ENCODE measurements at places on chromosomes 5 and 9.

DNA sequence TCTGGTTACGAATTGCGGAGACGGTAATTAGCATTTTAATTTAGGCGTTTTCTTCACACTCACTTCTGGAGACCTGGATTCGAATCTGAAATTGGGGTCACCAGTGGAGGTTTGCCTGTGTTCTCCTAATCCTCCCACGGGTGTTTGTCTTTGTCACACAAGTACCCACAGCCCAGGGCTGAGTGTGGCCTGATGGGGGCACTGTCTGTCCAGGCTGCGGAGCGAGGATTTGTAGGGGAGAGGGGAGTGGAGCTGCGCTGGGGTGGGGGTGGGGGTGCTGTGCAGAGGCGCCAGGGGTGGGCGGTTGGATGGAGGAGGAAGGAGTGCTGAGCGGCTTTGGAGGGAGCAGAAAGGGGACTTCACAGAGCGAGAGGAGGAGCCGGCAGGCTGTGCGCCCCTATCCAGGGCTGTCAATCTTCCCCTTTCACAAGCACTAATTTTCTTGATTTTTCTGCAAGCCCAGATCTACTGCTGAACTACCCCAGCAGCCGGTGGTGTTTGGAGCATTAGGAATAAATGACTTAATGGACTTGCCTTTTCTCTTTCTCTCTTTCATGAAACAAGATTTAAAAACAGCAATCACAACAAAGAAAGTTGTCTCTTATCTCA is 53.1 kb downstream of the TSPAN17 start:
- no peaks in the 10 kb centered on the region for H3K36me3 ChIP-seq
- H3K4me1 ChIP-seq: no peaks in the 10 kb centered on the region
- DNase-seq: peak; percentile 60
- no peak overlapping the region for H3K27ac ChIP-seq
- no peaks in the 10 kb centered on the region for H3K27me3 ChIP-seq

- no peaks in the 10 kb centered on the region for H3K4me1 ChIP-seq
- no peak overlapping the region for H3K27ac ChIP-seq
- H3K4me3 ChIP-seq: no peak overlapping the region
- H3K36me3 ChIP-seq: no peaks in the 10 kb centered on the region
- DNase-seq: no peak
Measured at GRCh38 chr9:6356904-6357303, 28.7 kb downstream of the TPD52L3 start.

DNA sequence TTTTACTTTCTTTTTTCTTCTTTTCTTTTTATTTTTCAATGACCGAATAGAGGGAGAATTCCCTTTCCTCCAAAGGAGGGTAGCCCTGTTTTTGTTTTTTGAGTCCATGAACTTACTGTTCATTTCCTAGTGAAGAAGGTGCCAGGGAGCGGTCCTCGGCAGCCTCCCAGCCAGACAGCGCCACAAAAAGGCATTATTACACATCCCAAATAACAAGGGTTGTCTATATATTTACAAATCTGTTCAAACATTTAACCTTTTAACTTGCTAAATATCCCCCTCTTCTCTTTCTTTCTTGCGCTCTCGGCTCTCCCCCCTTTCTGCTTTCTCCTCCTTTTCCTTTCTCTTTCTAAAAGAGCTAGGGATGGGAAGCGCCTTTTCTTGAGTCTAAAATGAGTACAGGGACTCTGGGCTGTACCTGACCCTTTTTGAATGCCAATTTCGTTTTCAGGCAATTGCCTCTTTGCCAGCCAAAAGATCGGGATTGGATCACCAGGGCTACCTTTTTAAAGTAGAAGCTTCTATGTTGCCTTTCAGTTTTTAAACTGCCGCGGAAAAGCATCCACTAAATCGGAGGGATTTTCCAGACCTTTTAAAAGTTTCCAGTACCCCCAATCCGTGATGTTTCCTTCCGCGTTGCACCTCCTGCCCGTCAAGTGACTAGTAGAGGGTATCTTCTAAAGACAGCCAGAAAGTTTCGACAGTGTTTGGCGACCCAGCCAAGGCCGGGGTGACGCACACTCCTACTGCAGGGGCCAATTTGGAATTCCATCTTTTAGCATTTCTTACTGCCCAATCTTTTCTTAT is 125.6 kb downstream of the TMEM161B start:
- H3K4me3 ChIP-seq: no peak overlapping the region
- no peak for DNase-seq
- no peak overlapping the region for H3K27ac ChIP-seq
- no peaks in the 10 kb centered on the region for H3K36me3 ChIP-seq

- H3K27ac ChIP-seq: no peak overlapping the region
- H3K36me3 ChIP-seq: no peaks in the 10 kb centered on the region
- no peaks in the 10 kb centered on the region for H3K4me1 ChIP-seq
Measured at GRCh38 chr5:82525626-82526025, 247.5 kb upstream of the RPS23 start.

- no peak overlapping the region for H3K4me3 ChIP-seq
- H3K4me1 ChIP-seq: no peaks in the 10 kb centered on the region
- DNase-seq: peak; percentile 56
- no peaks in the 10 kb centered on the region for H3K27me3 ChIP-seq
Measured at GRCh38 chr5:134070725-134071613, 43.5 kb upstream of the TCF7 start.

- no peak for DNase-seq
- H3K27ac ChIP-seq: no peak overlapping the region
- no peaks in the 10 kb centered on the region for H3K36me3 ChIP-seq
- no peaks in the 10 kb centered on the region for H3K27me3 ChIP-seq
- H3K4me3 ChIP-seq: no peak overlapping the region
Measured at GRCh38 chr5:33228149-33228548, 212.6 kb upstream of the TARS1 start.

GRCh38 chr9:115439641-115440040 is 321.7 kb upstream of the TNC start:
- H3K4me3 ChIP-seq: no peak overlapping the region
- H3K4me1 ChIP-seq: no peaks in the 10 kb centered on the region
- no peak for DNase-seq
- H3K36me3 ChIP-seq: no peaks in the 10 kb centered on the region

DNA sequence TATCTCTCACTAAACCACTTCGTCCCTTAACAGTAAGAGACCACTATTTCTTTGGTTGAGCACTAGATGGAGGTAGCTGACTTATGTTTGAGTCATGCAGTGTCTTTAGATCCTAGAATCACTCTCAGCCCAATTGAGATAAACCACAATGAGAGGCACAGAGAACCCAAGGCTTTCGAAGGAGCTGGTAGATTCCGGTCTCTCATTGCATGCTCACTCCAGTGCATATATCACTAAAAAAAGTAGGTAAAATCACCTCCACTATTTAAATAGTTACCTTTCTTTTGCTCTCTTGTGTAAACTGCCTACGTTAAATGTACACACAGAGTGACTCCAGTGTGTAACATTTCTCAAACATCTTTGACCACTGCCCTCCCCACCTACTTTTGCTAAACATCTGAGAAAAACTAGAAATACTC is 27.6 kb downstream of the ACTL7A start:
- no peak for DNase-seq
- H3K27me3 ChIP-seq: no peaks in the 10 kb centered on the region
- peaks cover 19% of the 10 kb centered on the region for H3K36me3 ChIP-seq
- no peak overlapping the region for H3K27ac ChIP-seq
- H3K4me3 ChIP-seq: no peak overlapping the region
- H3K4me1 ChIP-seq: no peaks in the 10 kb centered on the region

DNA sequence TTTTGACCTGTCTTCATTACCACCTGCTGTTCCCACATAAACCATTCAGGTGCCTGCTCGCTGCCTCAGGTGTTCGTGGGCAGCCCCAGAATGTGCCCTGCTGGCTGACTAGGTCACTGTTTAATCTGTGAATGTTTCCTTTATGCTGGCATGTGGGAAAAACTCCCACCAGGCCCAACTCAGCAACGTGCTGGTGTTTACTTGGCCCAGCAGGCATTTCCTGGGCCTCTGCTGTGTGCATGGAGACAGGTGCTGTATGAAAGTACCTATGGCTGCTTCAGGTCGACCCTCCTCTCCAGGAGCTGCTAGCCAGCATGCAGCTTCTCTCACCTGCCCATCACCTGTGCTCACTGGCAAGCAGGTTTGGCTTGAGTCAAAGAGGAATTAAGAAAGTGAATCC is 65.8 kb downstream of the RAD23B start:
- H3K4me1 ChIP-seq: no peaks in the 10 kb centered on the region
- H3K4me3 ChIP-seq: no peak overlapping the region
- no peaks in the 10 kb centered on the region for H3K27me3 ChIP-seq

GRCh38 chr9:2286825-2287455 is 271.8 kb downstream of the SMARCA2 start:
- no peak overlapping the region for H3K27ac ChIP-seq
- no peak overlapping the region for H3K4me3 ChIP-seq
- no peak for DNase-seq
- no peaks in the 10 kb centered on the region for H3K36me3 ChIP-seq

DNA sequence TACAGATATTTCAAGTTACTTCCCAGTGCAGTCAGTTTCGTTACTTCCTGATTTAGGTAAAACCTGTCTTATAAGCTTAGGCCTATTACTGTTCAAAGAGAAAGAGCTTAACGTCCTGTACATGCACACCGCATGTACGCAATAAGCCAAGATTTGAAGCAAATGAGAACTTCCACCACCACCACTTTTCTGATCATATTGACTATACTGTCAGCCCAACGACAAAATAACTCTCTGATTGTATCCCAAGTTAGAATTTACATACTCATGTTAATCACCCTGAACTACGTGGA is 5.1 kb downstream of the NFIB start:
- peaks cover 17% of the 10 kb centered on the region for H3K27me3 ChIP-seq
- no peak overlapping the region for H3K4me3 ChIP-seq
- H3K27ac ChIP-seq: no peak overlapping the region

- no peak overlapping the region for H3K27ac ChIP-seq
- H3K4me3 ChIP-seq: no peak overlapping the region
- no peaks in the 10 kb centered on the region for H3K36me3 ChIP-seq
- no peak for DNase-seq
- H3K27me3 ChIP-seq: no peaks in the 10 kb centered on the region
Measured at GRCh38 chr5:163770625-163771024, 265.2 kb downstream of the MAT2B start.

- no peaks in the 10 kb centered on the region for H3K4me1 ChIP-seq
- no peak overlapping the region for H3K4me3 ChIP-seq
- H3K27ac ChIP-seq: no peak overlapping the region
- H3K36me3 ChIP-seq: no peaks in the 10 kb centered on the region
- H3K27me3 ChIP-seq: no peaks in the 10 kb centered on the region
Measured at GRCh38 chr5:151819830-151820229, 48.1 kb downstream of the G3BP1 start.
